Cardiac septum (tissue), 1 donor: ENCODE measurements at places on chromosomes 6 and 20. TPM values are rescaled to one million over a fixed set of nuclear protein-coding genes. Genes with fewer than 3 reads are reported as not detected.
A peak's percentile ranks its signal among the peaks of the same experiment; 100 is the strongest.

The KCNK16 gene
- total RNA-seq = not detected

The GFOD1 gene
- total RNA-seq = 54.0 TPM

GRCh38 chr20:3092611-3093379, 8.3 kb upstream of the AVP start:
- DNase-seq = no peak

GRCh38 chr6:37048851-37049757, 43.6 kb downstream of the FGD2 start:
- DNase-seq = peak; percentile 75

- no peak for DNase-seq
Measured at GRCh38 chr6:16432075-16433032, 194.0 kb downstream of the GMPR start.

DNA sequence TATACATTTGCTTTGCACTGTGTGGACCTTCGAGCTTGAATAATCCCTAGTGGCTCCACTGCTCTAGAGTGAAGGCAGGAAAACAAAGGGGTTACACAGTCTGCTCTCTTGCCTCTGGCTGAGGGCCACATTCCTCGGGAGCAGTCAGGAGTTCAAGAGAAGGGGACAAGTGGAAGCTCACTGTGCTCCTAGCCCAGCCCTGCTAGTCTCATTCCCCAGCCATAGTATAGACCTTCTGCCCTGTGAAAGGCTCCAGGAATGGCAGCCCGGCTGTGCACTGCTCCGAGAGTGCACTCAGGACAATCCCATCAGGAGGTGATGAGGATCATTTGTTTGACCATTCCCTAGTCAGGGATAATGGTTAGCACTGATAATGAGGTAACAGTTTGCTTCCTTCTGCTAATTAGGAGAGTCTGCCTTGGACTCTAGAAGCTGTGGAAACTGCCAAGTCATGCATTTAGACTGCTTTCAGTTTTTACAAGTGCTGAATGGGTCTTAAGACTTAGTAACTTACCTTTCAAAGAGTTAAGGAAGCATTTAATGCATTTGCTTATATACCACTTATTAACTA, 8.5 kb downstream of the IYD start:
- no peak for DNase-seq

DNA sequence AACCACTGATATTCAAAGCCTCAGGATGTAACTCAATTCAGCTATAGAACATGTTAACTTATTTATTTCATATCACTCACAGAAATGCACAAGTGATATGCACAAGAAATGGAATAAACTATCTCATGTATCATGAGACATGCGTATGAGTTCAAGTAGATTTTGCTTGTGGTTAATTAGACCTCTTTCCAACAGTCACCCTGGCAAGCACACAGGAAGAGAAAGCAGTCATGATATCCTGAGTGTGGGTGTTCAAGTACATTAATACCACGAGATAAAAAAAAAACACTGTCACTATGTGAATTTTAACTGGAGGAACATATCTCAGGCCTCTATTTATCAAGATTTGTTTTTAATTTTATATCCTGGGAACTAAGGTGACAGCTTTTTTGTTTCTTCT, 64.2 kb downstream of the LAMP5 start:
- DNase-seq = no peak

DNA sequence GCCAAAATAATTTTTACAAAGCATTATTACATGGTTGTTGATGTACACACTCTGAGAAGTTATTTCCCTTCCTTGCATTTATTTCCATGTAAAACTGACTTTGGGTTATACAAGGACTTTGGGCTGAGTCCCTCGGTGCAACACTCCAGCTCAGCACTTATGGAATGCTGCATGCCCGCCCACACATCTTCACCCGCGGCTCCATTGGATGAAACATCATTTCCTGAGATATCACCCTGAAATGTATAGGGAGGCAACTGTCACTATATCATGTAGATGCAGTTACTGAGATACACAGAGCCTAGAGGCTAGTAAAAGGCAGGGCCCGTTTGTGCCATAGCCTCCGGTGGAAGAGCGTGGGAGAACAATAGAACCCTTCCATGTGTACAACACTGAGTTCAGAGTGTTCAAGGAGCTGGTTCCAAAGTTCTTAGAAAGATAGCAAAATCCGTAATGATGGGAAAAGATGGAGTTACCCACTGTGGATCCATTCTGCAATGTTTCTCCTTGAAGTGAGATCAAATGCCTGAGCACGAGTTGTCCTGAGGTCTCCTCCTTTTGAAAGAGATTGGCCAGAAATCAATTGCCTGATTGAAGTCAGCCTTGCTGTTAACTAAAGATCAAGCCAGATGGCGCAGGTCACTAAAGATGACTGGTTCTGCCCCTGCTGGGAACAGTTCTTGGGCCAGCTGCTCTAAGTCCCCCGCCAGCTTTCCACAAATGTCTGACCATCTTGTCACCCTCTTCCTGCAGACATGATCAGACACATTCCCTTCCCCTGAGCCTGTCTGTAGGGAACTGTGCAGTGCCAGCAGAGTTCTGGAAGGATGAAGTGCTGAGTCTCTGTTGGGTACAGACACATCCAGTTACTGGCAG, 100.9 kb upstream of the IYD start:
- DNase-seq = no peak
